Body of pancreas (tissue), 4 donors: ENCODE measurements at places on chromosomes 5 and 9.

DNA sequence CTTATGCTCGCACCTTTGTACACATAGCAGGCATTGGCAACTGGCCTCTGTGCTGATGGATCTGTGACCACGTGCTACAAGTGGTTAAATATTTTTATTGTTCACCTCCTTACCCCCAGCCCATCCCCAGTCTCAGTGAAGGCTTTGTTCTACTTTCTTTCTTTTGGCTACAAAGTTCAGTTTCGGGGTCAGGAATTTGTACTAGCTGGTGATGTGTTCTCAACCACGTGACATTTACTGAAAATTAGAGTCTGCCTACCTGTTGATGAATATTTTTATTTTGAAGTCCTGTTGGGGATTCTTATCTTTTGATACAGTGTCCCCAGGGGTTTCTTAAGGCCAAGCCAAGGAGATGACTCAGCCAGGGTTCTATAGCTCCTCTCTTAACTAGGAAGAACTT lies 47.8 kb downstream of the C9orf57 start:
- DNase-seq, result no peak

DNA sequence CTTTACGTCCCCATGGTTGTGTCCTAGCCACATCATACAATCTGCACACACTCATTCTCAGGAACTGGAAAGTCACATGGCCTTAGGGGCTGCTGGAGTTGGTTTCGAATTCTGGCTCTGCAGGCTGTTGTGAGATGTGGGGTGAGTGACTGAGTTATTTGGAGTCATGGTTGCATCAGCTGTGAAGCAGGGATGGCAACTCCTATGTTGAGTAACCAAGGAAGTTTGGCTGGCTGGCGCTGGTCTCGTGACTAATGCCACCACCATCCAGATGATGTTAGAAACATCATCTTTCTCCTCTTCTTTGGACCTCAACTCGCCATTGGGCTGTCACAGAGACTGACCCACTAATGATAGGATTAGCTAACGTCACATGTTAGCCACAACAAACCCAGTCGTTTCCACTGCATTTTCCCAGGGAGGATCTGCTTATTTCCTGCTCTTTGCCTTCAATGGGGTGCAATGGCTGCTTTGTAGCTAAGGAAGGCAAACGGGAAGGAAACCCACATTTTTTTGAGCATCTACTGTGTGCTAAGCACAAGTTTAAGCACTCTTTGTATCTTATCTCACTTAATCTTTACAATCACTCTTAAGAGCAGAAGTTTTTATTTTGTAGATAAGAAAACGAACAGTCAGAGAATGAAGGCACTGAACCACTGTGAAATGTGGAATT lies 78.1 kb upstream of the UBTD2 start:
- peak; percentile 48 for DNase-seq

DNA sequence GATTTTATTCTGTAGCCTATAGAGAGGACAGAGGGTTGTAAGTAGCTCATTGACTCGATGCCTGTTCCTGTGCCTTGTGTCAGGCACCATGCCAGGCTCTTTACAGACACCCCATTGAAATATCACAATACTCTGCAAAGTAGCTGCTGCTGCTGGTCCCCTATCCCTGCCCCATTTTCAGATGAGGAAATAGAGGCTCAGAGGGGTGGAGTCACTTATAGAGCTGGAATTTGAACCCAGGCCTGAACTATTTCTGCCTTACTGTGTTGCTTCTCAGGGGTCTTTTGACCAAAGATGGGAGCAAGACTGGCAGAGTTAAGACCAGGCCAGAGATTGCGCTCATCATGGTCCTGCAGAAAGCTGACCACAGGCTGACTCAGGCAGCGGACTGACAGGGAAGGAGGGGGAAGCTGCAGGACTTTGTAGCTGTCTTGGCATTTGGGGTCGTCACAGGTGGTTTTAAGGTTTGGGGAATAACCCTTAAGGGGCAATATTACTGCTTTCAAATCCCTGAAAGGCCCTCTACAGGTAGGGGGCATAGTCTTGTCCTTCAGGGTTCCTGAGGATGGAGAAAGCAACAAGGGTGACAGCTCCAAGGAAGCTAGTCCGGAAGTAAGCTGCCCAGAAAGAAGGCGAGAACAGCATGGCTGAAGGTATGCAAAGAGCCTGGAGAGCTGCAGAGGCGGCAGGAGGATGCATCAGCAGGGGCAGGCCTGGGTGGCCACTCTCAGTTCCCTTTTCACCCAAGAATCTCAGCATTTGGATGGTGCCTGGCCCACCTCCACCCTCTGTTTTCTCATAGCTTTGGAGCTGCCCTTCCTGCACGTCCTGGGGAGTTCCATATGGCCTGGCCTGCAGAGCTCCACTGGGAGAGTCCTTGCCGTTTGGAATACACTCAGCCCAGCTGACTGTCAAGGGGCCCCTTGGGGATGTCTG lies 18.3 kb upstream of the NDST1 start:
- DNase-seq, result no peak

DNA sequence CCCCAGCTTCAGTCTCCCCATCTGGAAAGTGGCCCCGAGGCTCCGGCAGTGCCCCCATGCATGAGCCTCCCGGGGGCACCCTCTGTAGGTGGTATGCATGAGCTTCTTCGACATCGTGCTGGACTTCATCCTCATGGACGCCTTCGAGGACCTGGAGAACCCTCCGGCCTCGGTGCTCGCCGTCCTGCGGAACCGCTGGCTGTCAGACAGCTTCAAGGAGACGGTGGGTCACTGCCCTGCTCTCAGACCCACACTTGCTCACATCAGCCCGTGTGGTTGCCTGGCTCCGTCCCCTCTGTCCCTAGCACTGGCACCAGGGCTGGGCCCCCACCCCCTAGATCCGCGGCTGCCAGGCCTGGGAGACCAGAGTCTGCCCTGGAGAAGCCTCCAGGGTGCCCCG lies 12.8 kb upstream of the DOLPP1 start:
- no peak for DNase-seq

DNA sequence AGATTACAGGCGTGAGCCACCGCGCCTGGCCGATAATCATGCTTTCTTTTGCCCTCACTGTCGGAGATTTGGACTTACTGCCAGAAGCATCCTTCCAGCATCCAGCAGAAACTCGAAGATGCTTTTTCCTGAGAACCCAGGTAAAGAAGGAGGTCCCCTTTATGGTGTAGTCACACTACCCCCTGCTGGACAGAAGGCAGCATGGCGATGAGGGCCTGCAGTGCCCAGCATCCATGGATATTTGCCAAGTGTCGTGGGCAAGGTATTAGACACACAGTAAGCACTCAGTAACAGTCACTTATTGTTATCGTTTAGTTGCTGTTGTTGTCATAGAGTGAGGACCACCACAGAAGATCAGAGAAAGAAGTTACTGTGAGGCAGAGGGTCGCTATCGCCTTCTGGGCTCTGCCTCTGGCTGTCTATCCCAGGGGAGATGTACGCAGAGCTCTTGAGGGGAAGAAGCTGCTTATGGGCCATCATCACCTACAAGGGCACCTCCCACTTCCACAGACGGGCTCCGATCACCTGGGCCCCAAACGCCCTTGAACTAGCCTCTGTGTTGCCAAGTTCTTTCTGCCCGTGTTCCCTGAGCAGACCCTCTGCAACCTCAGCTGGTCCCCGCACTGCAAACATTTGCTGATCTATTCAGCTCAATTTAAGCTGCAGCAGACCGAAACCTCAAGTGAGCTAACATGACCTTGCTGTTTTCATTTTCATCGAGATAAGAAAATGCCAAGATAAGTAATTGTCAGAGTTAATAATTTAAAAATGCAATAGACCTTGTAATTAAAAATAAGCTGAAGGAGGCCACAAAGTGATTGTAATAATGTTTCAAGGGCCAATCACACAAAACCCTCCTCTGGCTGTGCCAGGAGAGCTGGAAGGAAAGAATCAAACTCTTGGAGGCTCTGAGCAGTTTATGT lies 23.9 kb downstream of the C5orf15 start:
- DNase-seq, result peak; percentile 80

DNA sequence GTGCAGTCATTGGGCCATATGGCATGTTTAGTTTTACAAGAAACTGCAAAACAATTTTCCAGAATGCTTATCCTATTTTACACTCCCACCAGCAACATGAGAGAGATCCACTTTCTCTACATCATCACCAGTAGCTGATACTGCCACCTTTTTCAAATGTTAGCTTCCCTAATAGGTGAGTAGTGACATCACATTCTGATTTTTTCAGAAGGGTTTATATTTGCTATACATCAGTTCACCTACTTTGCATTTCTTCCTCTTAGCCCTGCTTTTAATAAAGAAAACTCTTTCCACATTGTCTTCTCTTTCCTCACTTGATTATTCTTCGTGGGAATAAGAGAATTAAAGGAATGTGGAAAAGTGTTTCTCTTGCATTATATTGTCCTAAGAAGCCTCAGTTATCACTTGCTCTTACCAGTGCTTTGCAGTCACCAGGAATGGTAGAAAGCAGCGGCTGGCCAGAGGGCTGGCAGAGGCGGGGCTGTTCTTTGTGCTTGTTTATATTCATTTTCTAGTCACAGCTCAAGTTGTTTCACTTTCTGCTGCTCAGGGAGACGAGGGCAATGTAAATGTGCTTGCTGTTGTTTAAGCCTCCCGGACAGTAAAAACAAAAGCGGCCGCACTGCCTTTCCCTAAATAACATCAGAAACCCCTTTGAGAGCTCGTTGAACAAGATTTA lies 164.8 kb downstream of the HSD17B3 start:
- DNase-seq, result peak; percentile 26

GRCh38 chr5:9878206-9878605 lies 248.1 kb upstream of the TAS2R1 start:
- no peak for DNase-seq

- DNase-seq, result no peak
Observed at GRCh38 chr5:41447650-41448510, 62.5 kb downstream of the PLCXD3 start.

GRCh38 chr5:91312698-91313097 lies 70.4 kb downstream of the ARRDC3 start:
- no peak for DNase-seq

DNA sequence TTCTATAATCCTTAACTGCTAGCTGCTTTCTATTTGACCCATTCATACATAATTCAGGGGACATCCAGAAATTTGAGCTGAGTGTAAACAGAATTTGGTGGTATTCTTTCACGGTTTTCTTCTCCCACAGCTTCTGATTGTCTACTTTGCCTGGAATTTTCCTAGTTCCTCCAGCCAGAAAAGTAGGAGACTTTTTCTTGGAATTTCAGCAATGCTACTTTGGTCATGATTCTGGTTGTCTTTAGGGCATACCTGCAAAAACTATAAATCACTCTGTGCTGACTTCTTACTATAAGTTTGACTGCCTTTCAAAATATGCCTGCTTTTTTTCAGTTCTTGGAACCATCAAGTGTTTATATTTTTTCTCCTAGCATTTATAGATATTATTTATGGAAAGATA lies 260.2 kb downstream of the TMEM38B start:
- DNase-seq, result no peak

DNA sequence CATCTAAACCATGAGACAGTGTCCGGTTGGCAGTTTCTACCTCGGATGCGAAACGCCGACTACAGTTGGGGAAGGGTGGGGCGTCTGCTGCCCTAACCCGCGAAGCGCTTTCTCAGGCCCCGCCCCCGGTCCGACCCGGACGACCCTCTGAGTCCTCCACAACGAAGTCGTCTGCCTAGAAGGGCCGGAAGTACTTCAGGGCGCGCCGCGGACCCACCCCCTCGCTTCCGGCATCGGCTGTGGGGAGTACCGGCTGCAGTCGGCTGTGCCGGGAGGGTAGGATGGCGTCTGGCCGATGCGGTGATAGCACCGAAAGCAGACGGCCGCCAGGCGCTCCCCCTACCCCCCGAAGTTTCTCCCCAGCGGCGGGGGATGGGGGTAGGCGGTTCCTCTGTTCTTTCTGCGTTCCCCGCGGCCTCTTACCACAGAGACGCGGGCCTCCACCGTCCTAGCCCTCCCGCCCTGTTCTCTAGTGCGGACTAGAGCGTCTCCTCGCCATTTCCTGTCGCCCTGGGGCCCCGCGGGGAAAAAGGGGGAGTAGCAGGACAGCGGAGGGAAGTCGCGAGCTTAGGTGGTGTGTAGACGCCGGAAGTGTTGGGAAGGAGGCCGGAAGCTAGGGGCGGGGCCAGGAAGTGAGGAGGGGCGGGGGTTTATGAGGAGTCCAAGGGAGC lies at the start of gene TRIM41:
TRIM41 (plus strand) TSS at position 224 of the 671 bp plus-strand sequence. CDS start 719 bp downstream, outside the sequence.
- peak; percentile 95 for DNase-seq
